HS-27A (cell line): ENCODE measurements at places on chromosomes 2 and 18.

DNA sequence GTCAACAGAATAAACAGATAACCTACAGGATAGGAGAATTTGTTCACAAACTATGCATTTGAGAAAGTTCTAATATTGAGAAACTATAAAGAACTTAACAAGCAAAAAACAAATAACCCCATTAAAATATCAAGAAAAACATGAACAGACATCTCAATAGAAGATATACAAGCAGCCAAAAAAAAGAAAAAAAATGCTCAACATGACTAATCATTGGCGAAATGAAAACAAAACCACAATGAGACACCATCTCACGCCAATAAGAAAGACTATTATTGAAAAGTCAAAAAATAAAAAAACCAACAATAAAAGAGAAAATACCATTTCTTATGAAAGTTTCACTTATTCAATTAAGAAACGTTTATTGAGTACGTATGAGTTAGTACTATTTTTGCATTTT is 800.5 kb downstream of the CBLN2 start:
- no peak for DNase-seq

DNA sequence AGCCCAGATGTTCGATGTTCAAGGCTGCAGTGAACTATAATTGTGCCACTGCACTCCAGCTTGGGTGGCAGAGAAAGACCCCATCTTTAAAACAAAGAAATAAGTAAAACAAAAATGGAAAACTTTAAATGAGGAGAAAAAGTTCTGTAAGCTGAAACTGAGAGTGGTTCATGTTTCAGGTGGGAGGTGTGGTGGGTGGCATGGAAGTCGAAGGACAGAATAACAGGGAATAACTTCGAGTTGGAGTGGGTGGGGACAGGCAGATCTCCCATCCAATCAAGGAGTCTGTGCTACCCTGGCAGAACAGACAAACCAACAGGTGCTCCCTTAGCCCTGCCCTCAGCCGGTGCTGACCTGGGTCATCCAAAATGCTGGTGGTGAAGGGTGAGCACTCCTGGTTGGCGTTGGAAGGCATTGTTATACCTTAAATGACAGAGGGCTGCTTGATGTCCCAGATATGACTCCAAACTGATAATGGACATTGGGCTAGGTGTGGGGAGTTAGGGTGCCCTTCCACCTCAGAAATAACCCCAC is 328.4 kb downstream of the DYSF start:
- no peak for DNase-seq

- no peak for DNase-seq
These were observed 43.5 kb downstream of the E2F6 start for GRCh38 chr2:11422491-11422865.

DNA sequence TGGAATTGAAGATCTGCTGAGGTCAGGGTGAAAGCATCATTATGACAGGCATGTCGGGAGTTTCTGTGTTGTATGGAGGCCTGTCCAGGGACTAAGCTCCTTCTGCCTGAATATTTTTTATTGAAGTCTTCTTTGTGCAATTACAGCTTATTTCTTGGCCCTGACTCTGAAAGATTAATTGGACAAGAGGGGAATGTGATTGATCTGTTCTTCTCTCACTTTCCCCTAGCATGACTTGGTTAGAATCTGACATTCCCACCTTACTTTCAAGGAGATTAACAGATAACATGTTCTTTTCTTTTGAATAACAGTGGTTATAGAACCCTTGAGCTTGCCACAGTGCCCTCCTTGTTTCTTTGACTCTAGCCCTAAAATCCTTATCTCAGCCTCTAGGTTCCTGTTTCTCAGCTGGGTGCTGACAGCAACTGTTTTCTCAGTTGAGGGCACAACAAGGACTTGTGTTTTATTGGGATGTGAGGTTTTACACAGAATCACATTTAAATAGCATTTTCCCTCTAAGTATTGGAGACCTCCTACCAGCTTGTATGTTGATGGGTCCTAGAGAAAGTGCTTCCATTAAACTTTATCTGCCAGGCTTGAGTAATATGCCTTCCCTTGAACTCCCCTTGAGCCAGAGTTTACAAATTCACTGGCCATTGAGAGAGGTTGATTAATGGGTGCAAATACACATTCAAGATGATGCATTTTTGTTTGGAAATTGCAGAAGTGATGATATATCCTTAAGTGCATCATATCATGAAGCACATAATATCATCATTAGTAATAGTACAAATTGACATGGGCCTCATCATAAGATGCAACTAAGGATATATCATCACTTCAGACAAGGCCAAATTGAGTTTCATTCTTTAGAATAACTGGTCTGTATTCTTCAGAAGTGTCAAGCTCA is 12.5 kb downstream of the TTLL4 start:
- DNase-seq = no peak

DNA sequence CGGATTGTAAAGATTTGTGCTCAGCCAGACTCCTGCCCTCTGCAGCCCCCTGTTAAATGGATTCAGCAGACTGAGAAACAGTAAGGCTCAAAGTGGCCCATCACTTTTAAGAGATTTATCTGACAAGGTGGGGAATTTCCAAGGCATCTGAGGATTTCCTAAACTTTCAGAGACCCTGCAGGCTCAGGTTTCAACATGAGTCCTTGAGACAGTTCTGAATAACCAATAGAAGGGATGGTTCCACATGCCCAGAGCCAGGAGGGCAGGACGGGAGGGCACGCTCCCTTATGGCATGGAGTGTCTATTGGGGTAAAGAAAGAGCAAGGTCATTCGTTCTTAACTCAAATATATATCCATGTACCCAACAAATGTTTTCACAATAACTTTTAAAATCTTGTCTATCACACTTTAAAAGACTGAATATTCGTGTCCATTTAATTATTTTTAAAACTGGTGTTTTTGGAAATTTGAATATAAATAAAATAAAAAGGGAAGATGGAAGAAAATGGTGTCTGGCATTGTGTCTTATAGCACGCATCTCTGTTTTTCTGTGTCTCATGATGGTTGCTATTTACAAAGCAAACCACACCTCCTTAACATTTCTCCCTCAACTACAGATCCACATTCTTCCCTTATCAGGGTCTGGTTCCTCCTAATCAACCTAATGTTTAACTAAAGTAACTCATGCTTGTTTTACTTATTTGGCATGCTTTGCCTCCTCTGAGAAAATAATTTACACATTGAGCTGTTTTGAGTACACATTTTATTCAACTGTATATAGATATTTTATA is 56.0 kb upstream of the DSG1 start:
- DNase-seq = no peak

DNA sequence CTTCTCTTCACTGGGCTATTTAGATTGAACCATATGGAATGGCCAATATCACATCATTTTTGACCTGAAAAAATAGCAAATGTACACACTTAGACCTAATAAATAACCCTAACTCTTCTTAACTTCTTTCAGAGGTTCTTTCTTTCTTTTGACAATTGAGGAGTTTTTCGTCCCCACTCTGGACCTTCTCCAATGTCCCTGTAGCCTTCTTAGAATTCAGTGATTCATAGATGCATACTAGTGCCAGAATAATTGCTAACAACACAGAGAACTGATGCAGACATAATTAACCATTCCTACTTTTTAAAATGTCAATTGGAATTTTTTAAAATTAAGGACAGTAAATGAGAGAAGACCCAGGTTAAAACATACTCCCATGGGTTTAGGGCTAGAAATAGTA is 20.0 kb downstream of the DAPL1 start:
- DNase-seq = no peak

- DNase-seq = no peak
These were observed 95.5 kb upstream of the LRATD1 start for GRCh38 chr2:14536976-14537375.

GRCh38 chr2:60552851-60553494 is 481 bp downstream of the BCL11A start:
- DNase-seq = no peak

DNA sequence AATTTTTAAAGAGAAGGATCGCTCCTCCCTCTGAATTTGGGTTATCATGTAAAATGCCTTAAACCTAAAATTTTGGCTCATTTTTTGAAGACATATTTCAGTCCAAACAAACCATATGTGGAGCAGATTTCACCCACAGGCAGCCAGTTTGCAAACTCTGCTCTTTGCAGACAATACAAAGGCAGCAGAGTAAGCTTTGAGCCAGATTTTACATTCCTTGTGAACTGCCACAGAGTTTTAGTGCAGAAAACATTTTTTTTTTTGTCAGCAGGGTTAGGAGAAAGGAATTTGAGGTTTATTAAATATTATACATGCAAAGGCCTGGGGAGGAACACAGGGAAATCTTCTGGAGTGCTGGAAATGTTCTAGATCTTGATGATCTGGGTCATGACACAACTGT is 171.9 kb upstream of the FN1 start:
- DNase-seq = no peak

- no peak for DNase-seq
These were observed 218.4 kb downstream of the ACTR3 start for GRCh38 chr2:114108249-114108648.

DNA sequence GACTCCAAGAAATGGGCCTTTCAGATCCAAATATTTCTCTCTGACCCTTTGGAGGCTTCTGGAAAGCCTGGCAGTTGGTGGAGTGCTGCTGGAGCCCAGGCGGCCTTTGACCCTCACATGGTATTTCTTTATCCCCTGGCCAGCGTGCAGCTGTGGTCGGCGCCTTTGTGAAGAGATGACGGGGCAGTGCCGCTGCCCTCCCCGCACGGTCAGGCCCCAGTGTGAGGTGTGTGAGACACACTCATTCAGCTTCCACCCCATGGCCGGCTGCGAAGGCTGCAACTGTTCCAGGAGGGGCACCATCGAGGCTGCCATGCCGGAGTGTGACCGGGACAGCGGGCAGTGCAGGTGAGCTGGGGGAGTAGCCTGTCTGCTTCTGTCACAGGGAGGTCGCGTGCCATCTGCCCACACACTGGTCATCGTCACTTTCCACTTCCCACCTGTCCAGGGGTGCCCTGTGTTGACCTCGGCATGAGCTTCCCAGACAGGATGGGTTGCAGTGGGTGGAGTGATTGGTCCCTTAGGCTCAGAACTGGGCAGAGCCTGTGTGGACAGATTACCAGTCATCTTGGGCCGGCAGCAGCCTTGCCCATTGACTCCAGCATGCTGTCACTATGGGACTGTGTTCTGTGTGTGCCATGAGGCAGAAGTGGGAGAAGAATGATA is 158.2 kb downstream of the LAMA3 start:
- DNase-seq = no peak

GRCh38 chr2:212677466-212677865 is 138.9 kb upstream of the ERBB4 start:
- no peak for DNase-seq

DNA sequence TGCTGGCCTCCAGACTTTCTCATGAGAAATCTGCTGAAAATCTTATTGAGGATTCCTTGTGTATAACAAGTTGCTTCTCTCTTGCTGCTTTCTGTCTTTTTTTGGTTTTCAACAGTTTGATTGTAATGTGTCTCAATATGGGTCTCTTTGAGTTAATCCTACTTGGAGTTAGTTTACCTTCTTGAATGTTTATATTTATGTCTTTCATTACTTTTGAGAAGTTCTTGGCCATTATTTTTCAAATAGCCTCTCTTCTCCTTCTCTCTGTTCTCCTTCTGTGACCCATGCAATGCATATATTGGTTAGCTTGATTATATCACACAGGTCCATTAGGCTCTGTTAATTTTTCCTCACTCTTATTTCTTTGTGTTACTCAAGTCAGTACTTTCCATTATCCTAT is 67.4 kb upstream of the ADAM23 start:
- DNase-seq = no peak

GRCh38 chr2:105856581-105856980 is 111.9 kb downstream of the NCK2 start:
- no peak for DNase-seq

DNA sequence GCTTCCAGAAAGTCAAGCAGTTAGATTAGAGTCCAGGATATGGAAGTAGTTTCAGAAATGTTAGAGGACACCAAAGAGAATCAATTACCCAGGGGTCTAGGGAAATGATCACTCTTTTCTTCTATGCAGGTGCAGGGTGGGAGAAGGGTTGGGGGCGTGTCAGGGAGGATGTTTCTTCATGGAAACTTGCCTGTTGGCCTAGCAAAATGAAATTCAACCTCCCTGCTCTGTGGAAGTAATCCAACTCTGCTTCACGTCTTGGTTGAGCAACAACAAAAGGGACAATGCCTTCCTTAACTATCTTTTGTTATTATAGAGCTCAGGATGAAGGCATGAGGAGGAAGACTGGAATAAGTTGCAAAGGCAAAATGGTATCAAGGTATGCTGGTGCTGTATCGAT is 210.8 kb upstream of the ETAA1 start:
- no peak for DNase-seq

- no peak for DNase-seq
These were observed 180.7 kb downstream of the NCK2 start for GRCh38 chr2:105925390-105925789.

GRCh38 chr18:78517973-78518372 is 461.6 kb upstream of the SALL3 start:
- no peak for DNase-seq

DNA sequence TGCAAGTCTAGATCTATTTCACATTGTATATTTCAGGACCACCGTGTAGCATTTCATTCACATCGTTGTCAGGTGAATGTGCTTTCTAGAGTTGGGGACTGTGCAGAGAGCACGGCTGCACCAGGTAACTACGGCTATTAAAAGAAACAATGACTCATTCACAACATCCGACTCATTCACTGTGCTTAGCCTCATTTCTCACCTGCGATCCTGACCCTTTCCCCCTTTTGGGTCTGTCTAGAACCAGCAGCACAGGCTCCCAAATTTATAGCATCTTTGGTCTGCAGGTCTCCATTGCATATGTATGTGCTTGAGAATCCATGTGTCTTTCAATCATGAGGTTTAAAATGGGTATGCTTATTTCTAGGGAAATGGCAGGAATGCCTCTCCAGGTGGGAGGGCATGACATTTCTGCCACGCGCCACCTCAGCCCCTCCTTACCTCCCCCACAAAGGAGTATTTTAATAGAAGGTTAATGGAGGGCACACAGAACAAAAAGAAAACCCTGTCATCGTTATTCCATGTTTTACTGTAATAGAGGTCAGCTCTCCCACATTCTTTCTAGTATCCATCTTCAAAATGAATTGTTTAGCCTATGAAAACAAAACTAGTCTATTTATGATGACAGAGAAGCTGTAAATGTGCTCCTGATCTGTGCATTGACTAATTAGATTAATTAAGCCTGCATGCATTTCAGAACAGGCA is 246.7 kb upstream of the EPHA4 start:
- DNase-seq = no peak

DNA sequence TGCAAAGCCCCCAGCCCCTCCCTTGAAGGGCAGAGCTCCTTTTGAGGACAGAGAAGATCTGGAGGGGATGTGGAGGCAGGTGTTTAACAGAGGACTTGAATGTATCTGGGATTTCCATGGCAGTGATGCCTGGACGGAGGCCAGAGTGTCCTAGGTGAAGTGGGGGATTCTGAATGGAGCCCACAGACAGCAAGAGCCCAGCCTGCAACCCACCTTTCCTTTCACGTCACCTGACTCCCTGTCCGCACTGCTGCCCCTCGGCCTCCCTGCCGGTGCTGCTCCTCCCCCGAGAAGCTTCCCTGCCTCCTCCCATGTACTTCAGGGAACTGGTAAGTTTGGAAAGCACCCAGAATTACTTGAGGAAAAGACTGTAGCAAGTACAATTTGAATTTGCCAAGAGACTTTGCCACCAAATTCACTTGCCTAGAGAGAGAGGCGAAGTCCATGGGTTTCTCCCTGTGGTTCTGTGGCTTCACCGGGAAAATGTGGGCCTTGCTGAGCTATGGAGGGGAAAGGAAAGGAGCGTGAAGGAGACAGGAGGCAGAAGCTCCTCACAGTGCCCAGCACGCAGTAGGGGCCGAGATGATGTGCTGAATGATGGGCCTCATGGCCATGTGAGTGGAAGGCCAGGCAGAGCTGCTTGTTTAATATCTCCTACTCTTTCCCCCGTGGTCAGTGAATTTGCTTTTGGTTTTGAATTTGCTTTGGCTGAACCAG is 13.9 kb upstream of the ASPRV1 start:
- no peak for DNase-seq
